Ureter (tissue), 1 donor: ENCODE measurements at places on chromosomes 5 and 9. TPM values are rescaled to one million over a fixed set of nuclear protein-coding genes. Genes with fewer than 3 reads are reported as not detected.

DNA sequence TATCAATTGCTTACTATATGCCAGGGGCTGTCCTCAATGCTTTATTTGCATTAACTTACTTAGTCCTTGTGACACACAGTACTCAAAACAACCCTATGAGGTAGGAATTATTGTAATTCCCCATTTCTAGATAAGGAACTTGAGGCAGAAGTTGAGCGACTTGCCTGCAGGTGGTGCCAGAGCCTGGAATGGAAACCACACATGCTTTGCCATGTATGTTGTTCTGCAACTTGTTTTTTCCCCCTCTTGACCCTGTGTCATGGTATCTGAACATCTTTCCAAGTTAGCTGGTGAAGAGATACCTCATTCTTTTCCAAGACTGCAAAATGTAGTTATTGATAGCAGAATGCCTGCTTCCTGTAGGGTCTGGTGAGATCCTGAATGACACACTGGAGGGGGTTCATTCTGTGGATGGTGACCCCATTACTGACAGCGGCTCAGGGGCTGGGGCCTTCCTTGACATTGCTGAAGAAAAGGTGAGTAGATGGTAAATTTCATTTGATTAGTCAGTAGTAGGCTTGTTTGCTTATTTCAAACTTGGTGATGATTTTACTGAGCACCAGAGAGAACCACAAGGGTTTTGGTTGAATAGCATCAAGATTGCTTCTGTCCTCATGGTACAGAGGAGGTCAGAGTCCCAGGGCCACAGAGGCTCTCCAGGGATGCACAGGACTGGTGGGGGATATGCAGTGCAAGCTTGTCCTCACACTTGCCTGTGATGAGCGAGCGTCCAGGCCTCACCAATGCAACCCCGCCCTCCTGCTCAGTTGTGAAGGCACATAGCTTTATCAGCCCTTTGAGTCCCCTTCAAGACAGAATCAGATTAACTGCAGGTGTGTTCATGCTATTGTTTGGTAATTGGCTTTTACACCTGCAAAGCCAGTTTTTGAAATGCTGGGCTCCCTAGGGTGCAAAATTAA is 57.0 kb downstream of the COL15A1 start:
- peak; percentile 50 for DNase-seq

DNA sequence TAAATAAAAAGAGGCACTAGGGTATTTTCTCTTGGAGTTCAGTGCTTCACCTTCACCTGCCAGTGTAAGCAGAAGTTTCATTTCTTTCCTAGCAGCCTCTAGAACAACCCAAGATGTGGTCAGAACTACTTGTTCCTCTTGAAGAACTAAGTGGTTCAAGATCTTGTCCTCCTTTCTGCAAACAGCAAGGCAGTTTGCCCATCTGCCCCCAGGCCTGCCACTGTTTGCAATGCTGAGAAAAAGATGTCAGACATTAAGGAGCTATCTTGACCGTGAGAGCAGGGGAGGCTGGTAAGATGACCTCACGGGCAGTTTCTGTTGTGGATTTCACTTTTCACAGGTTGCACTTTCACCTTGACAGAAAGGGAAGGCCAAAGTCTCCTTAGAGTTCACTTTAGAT is 52.0 kb upstream of the KLF4 start:
- no peak for DNase-seq

DNA sequence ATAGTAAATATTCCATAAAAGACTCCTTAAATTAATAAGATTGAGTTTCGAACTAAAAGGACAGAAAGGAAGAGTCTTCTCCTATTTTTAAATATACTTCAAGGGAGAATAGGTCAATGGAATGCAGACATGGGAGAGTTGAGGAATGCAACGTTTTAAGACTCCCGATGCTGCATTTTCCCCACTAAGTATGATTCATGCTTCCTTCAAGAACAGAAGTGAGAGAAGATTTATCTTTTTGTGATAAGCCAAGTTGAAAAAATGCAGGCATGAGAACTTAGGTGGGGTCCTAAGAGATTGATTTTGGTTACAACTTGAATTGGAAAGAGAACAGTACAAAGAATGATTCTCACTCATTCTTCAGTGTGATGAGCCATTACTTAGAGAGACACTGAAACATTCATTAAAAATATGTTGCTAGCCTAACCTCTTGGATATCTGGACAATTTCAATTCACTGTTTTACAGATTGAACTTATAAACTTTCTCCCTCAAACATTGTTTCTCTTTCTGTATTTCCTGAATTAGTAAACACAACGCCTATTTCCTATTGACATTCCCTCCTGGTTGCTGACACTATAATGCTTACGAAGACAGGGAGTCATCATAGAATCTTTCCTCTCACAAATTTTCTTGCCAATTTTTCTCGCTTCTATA is 1666.1 kb upstream of the WWC1 start:
- DNase-seq = no peak

- no peak for DNase-seq
Observed at GRCh38 chr9:74035786-74036185, 461.3 kb upstream of the RORB start.

DNA sequence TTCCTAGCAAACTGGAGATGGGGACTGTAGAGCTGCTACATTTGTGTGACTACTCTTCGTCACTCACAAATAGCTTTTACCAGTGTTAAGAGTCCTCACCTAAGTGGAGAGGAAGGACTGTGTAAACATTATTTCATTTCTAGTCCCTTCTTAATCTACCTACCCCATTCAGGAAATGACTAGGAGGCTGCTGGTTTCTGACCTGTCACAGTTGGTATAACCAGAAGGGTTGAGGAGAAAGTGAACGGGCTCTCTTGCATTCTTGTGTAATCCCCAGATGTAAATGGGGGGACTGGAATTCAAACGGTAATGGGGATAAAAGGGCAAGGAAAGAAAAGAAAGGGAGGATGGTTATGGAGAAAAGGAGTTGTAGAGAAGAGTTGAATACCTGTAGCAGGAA is 35.4 kb upstream of the BNIP1 start:
- DNase-seq = no peak

- no peak for DNase-seq
Observed at GRCh38 chr9:129312251-129313122, 134.4 kb upstream of the IER5L start.

DNA sequence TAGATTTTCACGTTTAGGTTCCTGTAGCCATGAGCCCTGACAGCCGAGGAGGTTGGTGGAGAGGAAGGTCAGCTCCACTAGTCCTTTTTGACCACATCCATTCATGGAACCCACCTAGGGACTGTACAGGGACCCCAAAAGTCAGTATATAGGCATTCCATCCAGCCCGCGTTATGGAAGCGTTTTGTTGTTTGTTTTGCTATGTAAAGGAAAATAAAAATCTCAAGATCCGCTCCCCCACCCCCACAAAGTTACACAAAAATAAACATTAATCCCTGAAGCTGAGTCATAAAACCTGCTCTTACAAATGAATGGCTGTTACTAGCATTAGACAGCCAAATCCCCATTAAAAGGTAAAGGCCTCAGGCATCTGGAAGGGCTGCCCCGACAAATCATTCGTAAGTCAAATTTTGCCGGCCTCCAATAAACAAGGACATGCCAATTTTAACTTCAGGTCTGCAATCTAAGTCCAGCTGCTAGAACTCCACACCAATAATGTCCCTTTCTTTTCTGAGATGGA is 292.9 kb downstream of the MED10 start:
- DNase-seq = no peak

- DNase-seq = peak; percentile 96
Observed at GRCh38 chr9:36148311-36149051, 11.9 kb downstream of the GLIPR2 start.

DNA sequence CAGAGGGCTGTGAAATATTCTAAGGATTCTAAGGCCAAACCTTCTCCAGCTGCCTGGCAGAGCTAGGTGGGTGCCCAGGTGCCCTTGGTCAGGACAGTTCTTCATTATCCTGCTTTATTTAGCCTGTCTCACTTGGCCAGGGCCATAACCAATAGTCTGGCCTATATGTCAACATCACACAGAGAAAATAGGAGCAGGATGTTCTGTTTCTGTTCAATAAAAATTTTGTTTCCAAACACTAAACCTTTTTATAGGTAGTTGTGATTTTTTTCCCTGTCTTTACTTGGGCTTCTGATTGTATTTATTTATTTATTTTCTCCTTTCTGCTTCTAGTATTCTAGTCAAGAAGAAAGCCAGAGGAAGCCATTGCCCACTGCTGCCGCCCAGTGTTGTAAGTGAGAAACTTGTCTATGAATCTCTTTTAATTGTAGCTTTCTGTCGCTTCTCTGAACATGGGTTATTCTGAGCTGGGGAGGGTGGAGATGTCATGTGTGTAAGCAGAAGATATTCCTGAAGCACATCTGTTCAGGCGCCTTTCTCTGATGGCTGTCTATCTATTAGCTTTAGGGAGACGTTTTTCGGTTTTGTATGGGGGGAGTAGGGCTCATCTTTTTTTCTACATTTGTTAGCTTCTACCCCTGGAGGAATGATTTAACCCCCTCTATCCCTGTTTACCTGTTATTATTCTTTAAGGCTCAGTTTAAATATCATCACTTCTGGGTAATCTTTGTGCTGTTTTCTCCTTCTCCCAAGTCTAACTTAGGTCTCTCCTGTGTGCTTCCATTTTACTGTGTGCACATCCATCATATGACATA is 97.1 kb downstream of the UNC13B start:
- DNase-seq = peak; percentile 68

DNA sequence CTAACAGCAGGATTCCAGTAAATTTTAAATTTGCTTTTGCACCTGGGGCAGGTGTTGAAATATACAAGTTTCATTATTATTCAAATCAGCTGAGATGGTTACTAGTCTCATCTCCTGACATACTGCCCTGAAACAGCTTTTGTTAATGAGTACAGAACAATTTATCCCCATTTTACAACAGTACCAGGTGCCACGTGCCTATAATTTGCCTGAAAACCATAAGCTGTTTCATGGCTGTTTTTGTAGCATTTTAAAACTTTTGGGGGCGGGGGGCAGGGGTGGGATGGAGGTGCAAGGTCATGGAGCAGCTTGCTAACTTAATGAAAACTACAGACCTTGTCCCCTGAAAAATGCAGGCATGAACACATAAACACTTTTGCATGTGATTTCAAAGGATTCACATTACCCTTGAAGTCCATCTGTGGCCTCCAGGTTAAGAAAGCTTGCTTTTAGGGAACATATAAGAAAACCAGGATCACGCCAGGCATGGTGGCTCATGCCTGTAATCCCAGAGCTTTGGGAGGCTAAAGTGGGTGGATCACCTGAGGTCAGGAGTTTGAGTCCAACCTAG is 42.1 kb downstream of the TIMD4 start:
- DNase-seq = no peak

- no peak for DNase-seq
Observed at GRCh38 chr5:154780128-154780527, 25.0 kb downstream of the LARP1 start.

- DNase-seq = no peak
Observed at GRCh38 chr5:77426670-77427069, 65.4 kb downstream of the WDR41 start.

DNA sequence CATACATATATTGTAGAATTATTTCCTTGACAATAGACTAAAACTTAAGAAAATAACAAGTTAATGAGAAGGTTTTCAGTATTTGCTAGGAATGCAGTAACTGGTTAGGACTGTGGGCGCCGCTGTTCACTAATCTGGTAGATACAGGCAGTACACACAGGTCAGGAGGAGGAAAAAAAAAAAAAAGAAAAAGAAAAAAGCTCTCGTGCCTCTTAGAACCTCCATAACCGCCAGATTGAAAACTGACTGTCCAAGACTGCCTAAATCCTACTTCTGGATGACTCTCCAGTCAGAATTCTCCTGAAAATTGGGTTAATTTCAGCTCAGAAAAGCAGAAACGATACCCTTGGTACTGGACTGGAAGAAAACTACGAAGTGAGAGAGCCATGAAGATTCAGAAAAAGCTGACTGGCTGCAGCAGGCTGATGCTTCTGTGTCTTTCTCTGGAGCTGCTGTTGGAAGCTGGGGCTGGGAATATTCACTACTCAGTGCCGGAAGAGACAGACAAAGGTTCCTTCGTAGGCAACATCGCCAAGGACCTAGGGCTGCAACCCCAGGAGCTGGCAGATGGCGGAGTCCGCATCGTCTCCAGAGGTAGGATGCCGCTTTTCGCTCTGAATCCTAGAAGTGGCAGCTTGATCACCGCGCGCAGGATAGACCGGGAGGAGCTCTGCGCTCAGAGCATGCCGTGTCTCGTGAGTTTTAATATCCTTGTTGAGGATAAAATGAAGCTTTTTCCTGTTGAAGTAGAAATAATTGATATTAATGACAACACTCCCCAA is at the start of gene PCDHGA1:
TSS of gene PCDHGA1 (plus strand) at position 216 of the 782 bp plus-strand sequence.
- DNase-seq = no peak

DNA sequence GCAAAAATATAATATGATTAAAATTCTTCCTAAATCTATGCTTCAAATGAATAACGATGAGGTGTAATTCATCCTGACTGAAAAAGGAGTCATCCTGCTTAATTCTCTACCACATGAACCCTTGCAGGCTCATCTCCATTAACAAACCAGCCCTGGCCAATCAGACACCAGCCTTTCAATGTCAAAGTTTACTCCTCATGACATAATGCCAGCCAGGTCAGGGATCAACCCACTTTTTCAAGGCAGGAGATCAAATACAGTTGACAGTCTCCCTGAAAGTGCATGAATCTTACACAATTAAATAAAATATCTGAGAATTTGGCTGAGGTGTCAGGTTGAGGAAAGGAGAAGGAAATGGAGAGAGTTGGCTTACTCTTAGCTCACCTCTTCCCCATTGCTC is 7.0 kb downstream of the GRIN3A start:
- no peak for DNase-seq

DNA sequence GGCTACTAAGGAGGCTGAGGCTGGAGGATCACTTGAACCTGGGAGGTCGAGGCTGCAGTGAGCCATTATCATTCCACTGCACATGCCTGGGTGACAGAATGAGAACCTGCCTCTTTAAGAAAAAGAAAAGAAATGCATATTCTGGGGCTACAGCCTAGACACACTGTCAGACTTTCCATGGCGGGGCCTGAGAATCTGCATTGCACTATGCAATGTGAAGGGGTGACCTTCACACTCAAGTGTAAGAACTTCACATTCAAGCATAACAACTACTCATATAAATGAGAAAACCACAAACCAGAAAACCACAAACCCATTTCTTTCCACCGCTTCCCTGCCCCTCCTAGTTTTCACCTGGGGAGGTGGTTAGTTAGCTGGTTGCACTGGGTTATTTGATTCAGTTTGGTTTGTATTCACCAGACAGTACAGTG is 18.0 kb upstream of the FBP2 start:
- no peak for DNase-seq

GRCh38 chr9:18707489-18708205 is 233.7 kb downstream of the ADAMTSL1 start:
- no peak for DNase-seq

- DNase-seq = no peak
Observed at GRCh38 chr5:11050596-11051304, 289.7 kb upstream of the DAP start.

GRCh38 chr9:5835808-5836207 is 2.9 kb upstream of the ERMP1 start:
- DNase-seq = no peak

The MACROH2A1 gene
- 248 TPM for total RNA-seq

The GPRIN1 gene
- 0.13 TPM for total RNA-seq

The WDR38 gene
- total RNA-seq = not detected

The TXNDC8 gene
- not detected for total RNA-seq

The WWC1 gene
- total RNA-seq = 95.2 TPM

The CAMK4 gene
- total RNA-seq = 3.0 TPM

The ORM2 gene
- not detected for total RNA-seq

The OR13C5 gene
- not detected for total RNA-seq

The RABEPK gene
- 20.3 TPM for total RNA-seq
